Activated CD4-positive, alpha-beta memory T cell treated with anti-CD3 and anti-CD28 coated beads for 36 hours (primary cell): ENCODE measurements at places on chromosomes 4 and X. TPM values are rescaled to one million over a fixed set of nuclear protein-coding genes. Genes with fewer than 3 reads are reported as not detected.

GRCh38 chr4:101218346-101218745 is 129.0 kb downstream of the PPP3CA start:
- no peak for DNase-seq

The CASK gene
- 27.0 TPM for total RNA-seq

- no peak for DNase-seq
Observed at GRCh38 chr4:95394752-95395306, 153.9 kb downstream of the UNC5C start.

DNA sequence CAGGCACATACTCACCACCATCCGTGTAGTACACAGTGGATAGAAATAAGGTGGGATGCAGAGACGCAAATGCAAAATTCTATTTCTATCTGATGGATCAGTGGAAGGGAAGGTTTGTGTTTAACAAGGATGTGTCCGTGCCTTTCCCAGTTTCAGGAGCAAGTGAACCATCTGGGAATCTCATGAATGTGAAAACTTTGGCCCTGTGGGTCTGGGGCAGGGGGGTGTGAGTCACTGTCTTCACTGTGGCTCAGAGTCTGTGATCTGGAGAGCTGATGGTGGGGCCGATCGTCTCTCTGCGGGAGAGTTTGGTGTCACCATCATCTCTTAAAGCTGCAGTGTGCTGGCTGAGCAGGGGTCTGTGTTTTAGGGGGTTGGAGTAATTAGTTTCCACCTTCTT is 179.3 kb upstream of the STS start:
- DNase-seq: no peak

DNA sequence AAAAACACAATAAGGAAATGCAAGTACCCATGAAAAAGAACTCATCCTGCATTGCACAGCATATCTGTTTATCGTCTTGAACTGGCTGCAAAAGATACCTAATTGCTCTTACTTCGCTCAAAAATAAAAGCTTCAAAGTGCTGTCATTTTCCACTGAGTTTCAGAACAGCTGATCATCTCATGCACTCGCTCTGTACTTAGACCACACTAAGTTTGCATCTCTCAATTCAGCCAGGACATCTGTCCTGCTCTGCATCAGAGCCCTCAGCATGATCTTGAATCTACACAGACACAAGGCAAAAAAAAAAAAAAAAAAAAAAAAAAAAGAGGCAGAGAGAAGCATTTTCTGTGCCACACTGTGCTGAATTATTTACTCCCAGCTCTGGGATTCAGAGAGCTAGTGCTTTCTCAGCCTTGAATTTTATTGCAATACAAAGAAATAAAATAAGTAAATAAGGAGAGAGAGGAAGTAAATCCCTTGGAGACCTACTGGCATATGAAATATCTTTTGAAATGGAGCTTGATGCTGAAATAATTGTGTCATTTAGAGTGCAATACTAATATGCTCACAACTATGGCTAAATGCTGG is 81.3 kb downstream of the PPP1R2C start:
- DNase-seq: no peak

DNA sequence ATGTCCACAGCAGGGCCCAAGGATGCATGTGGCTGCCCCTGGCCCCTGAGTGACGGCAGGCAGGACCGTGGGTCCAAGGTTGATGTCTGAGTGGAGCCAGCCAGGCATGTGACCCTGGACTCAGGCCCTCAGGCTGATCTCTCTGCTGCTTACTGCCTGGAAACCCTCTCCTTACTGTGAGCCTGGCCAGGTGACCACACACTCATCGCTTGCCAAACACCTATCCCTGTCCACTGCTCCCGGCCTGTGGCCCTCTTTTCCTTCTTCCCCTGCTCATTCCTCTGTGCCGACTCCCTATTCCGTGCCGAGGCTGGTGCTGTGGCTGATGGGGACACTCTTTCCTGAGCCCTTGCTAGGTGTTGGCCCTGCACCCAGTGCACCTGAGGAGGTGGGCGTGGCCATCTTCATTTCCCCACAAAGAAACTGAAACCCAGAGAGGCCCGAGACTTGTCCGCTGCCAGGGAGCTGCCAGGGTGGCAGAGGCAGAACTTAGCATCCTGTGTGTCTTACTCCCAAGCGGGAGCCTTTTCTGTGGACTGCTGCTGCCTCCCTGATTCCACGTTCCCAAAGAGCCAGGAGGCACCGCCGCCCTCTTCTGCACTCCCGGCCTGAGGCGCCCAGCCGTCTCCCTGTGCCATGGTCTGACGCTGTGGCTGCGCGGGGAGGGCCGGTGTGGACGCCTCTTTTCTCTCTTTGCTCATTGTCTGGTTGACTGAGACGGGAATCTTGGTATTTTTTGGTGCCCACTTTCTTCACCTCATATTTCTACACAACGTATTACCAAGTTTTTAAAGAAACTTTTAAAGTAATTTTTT is 11.2 kb upstream of the RNF4 start:
- DNase-seq: no peak

GRCh38 chr4:12555011-12555410 is 929.1 kb downstream of the RAB28 start:
- no peak for DNase-seq

DNA sequence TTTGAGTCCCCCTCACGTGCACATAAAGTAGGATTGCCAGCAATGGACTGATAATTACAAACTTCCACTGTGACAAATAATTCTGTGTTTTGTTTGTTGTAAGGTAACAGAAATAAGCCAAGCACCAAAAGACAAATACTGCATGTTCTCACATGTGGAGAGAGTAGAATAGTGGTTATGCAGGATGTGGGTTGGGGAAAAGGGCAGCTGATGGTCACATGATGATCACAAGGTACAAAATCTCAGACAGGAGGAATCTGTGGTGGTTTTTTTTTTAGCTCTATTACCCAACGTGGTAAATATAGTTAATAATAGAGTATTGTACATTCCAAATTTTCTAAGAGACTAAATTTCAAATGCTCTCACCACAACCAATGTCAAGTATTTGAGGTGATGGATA is 182.3 kb downstream of the BANK1 start:
- DNase-seq: no peak

DNA sequence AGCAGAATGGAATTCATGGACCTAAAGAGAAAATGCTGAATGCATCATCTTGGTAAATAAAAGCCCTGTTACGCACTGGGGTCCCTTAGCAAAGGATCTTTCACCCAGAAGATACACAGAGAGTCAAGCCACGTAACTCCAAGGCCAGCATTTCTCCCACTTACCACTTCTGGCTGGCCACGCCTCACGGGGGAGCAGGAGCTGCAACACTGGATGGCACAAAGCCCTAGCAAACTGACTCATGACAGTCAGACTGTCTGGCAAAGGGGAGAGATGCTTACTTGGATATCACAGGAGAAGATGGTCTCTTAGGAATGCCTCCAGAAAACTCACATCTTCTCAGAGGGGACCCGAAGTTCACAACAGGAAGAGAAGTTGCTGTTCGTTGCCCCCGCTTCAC is 51.4 kb upstream of the BCLAF3 start:
- DNase-seq: no peak

The ZAR1 gene
- total RNA-seq: not detected

The SLC4A4 gene
- total RNA-seq: 0.51 TPM

The ATXN3L gene
- total RNA-seq: not detected

DNA sequence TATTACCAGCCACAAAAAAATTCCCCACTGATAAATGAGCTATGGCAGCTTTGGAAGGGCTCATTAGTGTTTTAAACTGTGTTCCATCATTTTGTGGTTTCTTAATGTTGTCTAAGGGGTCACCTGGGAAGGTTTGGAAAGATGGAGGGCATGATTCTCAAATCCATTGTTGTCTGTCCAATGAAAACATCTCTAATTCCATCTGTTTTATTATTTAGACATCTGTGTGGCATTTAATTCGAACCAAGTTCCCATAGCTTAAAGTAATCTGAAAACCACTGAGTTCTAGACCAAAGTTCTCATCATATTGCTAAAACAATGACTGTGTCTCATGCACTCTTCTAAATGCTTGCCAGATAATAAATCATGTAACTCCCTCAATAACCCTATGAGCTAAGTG is 103.8 kb upstream of the PPP3CA start:
- no peak for DNase-seq

DNA sequence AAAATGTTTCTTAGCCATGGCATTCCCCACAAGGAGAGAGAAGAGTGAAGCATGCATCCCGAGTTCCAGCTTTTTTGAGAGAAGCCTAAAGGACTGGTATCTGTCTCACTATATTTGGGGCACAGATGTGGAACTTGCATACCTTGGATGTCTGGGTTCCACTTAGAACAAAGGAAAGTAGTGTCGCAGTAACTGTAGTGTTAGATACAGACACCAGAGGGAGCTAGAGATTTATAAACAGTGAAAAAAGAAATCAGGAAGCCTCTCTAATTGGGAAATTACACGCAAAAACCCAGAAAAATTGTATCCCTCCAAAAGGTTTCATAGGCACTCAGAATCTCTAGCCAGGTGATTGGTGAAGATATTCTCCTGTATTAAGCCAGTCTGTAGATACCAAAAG is 34.4 kb downstream of the AGTR2 start:
- no peak for DNase-seq

The SYNPO2 gene
- 0.19 TPM for total RNA-seq

The CCDC160 gene
- not detected for total RNA-seq

DNA sequence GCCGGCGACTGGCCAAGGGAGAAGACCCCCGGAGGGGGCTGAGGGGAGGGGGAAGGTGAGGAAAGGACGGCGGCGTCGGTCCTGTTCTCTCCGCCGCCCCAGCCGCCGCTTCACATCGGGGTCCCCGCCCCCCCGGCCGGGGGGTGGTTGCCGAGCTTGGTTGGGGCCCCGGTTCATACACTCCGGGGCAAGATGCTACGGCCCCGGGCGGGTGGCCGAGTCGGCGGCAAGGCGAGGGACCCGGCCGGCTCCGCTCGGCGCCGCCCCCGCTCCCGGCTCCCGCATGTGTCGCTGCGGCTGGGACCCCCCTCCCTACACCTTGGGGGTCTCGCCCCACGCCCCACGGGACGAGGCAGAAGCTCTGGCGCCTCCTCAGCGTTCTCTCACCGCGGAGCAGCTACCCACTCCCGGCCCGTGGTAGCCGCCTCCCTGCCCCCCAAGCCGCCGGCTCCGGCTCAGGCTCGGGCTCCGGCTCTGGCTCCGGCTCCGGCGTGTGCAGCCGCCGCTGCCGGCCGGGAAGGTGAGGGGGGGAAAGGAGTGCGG is 461 bp downstream of the FBXW7 start:
- peak; percentile 32 for DNase-seq

- DNase-seq: no peak
Observed at GRCh38 chr4:11216520-11216919, 212.2 kb downstream of the HS3ST1 start.

- no peak for DNase-seq
Observed at GRCh38 chr4:129218360-129218759, 122.4 kb downstream of the C4orf33 start.
